ENCODE measurements at places on chromosomes 2 and 18.

- peak; percentile 23 for DNase-seq
These were observed 961 bp downstream of the GEN1 start for GRCh38 chr2:17754773-17755425.

DNA sequence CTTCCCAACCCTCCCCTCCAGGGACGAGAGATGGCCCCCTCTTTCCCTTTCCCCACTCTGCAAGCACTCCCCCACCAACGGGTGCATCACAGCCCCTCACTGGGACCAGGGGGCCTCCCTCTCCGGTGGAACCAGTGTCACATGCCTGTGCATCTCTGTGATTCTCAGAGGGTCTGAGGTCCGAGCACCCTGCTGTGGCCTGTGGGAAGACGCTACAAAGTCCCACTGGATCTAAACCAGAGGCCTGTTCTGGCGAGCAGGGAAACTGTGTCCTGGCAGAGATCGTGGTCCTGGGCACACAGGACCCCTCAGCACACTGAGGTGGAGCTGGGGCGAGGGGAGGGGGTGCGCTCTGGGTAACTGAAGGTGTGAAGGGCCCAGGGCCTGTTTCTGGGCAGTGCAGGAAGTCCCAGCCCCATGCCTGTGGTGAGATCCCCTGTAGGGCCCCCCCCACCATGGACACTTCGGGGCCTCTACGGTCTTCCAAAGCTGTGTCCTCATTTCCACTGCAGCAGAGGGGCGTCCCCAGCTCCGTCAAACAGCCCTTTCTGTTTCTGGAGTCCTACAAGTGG, 8.0 kb downstream of the SNORC start:
- DNase-seq = no peak

DNA sequence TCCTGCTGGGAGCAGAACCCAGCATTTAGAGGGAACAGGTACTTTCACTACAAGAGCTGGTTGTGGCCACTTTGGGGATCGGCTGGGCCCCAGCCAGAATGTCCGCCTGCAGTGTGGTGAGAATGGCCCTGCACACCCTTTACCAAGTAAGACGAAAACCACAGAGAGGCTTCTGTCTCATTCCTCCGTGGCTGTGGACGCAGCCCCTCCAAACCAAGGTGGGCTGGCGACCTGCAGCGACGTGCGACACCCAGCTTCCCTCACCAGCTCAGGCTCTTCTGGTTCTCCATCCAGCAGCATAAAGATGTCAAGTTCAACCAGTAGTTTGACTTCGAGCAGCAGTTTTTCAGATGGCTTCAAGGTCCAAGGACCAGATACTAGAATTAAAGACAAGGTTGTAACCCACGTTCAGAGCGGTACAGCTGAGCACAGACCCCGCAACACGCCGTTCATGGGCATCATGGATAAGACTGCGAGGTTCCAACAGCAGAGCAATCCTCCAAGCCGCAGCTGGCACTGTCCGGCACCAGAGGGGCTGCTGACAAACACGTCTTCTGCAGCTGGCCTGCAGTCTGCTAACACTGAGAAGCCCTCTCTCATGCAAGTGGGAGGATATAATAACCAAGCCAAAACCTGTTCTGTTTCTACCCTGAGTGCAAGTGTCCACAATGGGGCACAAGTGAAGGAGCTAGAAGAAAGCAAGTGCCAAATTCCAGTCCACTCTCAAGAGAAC, 56.2 kb downstream of the WDSUB1 start:
- no peak for DNase-seq

GRCh38 chr2:127185093-127185492, 35.0 kb downstream of the CYP27C1 start:
- peak; percentile 27 for DNase-seq

GRCh38 chr2:170156592-170156991, 21.4 kb upstream of the MYO3B start:
- no peak for DNase-seq

- no peak for DNase-seq
These were observed 39.5 kb upstream of the ATP6V1B1 start for GRCh38 chr2:70895998-70896764.

- peak; percentile 3 for DNase-seq
These were observed 30.6 kb upstream of the GPD2 start for GRCh38 chr2:156405586-156405985.

- DNase-seq = no peak
These were observed 621.6 kb upstream of the LRRTM1 start for GRCh38 chr2:80926168-80926567.

DNA sequence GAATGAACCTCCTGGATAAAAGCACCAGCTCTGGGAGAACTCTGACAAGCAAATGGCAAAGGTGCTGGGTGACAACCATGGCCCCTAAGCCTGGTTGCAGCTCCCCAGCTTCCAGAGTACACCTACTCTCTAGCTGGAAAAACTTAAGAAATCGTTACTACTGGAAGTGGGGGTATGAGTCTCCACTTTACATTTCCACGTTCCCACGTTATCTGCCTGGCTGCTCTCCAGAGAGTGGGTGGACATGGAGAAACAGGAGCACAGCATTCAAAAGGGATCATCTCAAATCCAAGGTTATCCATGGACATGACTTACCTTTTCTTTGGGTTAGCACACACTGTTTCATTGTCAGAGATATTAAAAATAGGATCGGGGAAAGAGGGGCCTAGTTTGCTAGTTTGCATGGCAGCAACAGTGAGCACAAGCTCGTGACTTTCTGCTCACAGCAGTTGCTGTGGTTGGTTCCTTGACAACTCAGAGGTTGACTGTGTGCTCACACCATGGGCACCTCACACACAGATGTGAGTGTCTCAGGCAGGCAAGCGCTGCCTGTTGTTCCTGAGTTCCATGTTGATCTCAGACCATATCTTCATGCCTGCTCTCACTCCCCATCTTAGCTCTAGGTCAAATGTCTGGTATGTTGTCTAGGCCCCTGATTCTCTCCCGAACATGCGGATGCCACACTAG, 32.5 kb downstream of the PTPN18 start:
- DNase-seq = no peak

All from A673 (cell line).